Mesothelial cell of epicardium (in vitro differentiated cells): ENCODE measurements at places on chromosomes 5 and 9.
A peak's percentile ranks its signal among the peaks of the same experiment; 100 is the strongest.

DNA sequence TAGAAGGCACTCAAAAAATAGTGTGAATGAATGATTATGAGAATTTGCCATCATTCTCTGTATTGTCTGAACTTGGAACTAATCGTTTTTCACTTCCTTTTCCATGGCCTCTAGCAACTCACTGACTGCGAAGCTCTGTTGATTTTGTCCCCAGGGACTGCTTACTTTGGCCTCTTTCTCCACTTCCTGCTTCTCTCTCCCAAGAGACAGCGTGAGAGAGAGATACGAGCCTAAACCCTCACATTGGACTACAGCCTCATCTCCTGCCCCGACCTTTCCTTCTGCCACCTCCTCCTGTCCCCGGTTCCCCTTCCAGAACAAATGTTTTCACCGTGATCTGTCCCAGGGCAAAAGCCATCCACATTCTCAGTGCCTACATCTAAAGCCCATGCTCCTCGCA lies 300.8 kb upstream of the PANK3 start:
- no peak overlapping the region for H3K4me3 ChIP-seq
- H3K4me1 ChIP-seq = peaks cover 57% of the 10 kb centered on the region

- H3K36me3 ChIP-seq = no peaks in the 10 kb centered on the region
- H3K4me3 ChIP-seq = no peak overlapping the region
- H3K27me3 ChIP-seq = peaks cover 78% of the 10 kb centered on the region
- H3K4me1 ChIP-seq = no peaks in the 10 kb centered on the region
Measured at GRCh38 chr9:133619791-133620190, 10.6 kb upstream of the FAM163B start.

DNA sequence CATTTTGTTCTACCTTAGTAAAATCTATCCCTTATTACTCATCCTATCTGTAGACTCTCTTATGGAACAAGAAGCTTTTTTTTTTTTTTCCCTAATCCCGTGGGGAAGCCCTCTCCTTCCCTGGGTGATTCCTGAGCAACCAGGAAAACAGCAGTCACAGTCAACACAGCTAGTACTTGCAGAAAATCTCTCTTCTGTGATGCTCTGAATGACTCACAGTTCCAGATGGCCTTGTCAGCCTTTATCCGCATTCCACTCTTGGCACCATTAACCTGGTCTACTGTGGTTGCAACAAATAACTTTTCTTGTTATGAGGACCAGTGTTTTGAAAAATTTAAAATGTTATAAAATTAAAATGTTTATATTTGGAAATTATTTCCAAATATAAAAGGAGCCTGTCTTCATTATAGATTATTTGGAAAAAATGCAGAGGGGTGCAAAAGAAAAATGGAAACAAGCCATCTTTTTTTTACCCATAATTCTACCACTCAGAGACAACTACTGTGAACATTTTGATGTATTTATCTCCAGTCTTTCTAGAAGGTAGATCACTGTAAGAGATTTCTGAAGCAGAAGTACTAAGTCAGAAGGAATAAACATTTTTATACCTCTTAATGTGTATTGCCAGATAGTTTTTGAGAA lies 486.7 kb downstream of the RAB3C start:
- no peak overlapping the region for H3K4me3 ChIP-seq
- no peak overlapping the region for H3K27ac ChIP-seq
- peaks cover 5% of the 10 kb centered on the region for H3K4me1 ChIP-seq
- peaks cover 5% of the 10 kb centered on the region for H3K36me3 ChIP-seq
- H3K27me3 ChIP-seq = no peaks in the 10 kb centered on the region
- no peak for DNase-seq

DNA sequence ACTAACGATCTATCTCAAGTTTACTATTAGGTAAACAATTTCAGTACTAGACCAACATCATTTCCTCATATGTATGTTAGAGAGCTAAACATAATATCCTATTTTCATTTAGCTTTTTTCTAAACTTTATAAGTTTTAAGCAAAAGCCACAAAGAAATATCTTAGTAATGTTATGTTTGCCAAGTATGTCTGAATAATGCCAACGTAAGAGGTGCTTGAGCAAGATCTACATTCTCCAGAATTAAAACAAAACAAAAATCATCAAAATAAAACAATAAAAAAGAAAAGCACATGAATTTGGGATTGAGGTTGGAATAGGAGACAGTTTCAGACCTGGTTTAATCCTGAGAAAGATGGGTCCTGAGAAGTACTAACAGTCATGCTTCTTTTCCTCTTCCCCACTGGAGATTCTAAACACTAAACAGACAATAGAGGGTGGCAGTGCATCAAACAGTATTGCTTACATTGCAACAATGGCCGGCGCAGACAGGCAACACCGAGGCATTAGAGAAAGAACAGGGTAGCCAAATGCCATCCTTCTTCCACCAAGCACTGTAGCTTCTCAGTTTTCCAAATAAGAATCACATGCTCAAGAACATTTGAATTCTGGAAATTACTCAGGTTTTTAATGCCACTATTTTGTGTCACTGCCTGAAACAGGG lies 33.6 kb downstream of the CSNK1A1 start:
- peaks cover 8% of the 10 kb centered on the region for H3K36me3 ChIP-seq
- H3K27me3 ChIP-seq = no peaks in the 10 kb centered on the region
- H3K4me1 ChIP-seq = peaks cover 15% of the 10 kb centered on the region
- no peak for DNase-seq

GRCh38 chr9:137448602-137448962 lies 7.4 kb upstream of the ENTPD8 start:
- peaks cover 3% of the 10 kb centered on the region for H3K36me3 ChIP-seq
- H3K27me3 ChIP-seq = peaks cover 3% of the 10 kb centered on the region
- DNase-seq = peak; percentile 14
- peaks cover 5% of the 10 kb centered on the region for H3K4me1 ChIP-seq
- H3K4me3 ChIP-seq = no peak overlapping the region

- H3K4me3 ChIP-seq = no peak overlapping the region
- no peak overlapping the region for H3K27ac ChIP-seq
- no peaks in the 10 kb centered on the region for H3K27me3 ChIP-seq
- H3K36me3 ChIP-seq = no peaks in the 10 kb centered on the region
- peaks cover 8% of the 10 kb centered on the region for H3K4me1 ChIP-seq
Measured at GRCh38 chr9:85136987-85137386, 467.5 kb downstream of the NTRK2 start.

GRCh38 chr9:74773886-74774479 lies 113.7 kb downstream of the TRPM6 start:
- H3K27ac ChIP-seq = no peak overlapping the region
- peaks cover 2% of the 10 kb centered on the region for H3K4me1 ChIP-seq
- peak; percentile 35 for DNase-seq
- H3K36me3 ChIP-seq = no peaks in the 10 kb centered on the region

GRCh38 chr9:107784235-107784958 lies 294.8 kb upstream of the KLF4 start:
- H3K4me3 ChIP-seq = no peak overlapping the region
- no peaks in the 10 kb centered on the region for H3K4me1 ChIP-seq
- no peak for DNase-seq

- H3K4me3 ChIP-seq = no peak overlapping the region
- H3K27ac ChIP-seq = no peak overlapping the region
- H3K27me3 ChIP-seq = no peaks in the 10 kb centered on the region
- DNase-seq = no peak
- peaks cover under 1% of the 10 kb centered on the region for H3K4me1 ChIP-seq
Measured at GRCh38 chr9:14686168-14686567, 7.1 kb downstream of the ZDHHC21 start.

GRCh38 chr5:131423056-131423455 lies 159.2 kb downstream of the CDC42SE2 start:
- peaks cover 15% of the 10 kb centered on the region for H3K4me1 ChIP-seq
- no peak overlapping the region for H3K4me3 ChIP-seq
- H3K27me3 ChIP-seq = no peaks in the 10 kb centered on the region
- H3K36me3 ChIP-seq = peaks cover 5% of the 10 kb centered on the region
- no peak overlapping the region for H3K27ac ChIP-seq

DNA sequence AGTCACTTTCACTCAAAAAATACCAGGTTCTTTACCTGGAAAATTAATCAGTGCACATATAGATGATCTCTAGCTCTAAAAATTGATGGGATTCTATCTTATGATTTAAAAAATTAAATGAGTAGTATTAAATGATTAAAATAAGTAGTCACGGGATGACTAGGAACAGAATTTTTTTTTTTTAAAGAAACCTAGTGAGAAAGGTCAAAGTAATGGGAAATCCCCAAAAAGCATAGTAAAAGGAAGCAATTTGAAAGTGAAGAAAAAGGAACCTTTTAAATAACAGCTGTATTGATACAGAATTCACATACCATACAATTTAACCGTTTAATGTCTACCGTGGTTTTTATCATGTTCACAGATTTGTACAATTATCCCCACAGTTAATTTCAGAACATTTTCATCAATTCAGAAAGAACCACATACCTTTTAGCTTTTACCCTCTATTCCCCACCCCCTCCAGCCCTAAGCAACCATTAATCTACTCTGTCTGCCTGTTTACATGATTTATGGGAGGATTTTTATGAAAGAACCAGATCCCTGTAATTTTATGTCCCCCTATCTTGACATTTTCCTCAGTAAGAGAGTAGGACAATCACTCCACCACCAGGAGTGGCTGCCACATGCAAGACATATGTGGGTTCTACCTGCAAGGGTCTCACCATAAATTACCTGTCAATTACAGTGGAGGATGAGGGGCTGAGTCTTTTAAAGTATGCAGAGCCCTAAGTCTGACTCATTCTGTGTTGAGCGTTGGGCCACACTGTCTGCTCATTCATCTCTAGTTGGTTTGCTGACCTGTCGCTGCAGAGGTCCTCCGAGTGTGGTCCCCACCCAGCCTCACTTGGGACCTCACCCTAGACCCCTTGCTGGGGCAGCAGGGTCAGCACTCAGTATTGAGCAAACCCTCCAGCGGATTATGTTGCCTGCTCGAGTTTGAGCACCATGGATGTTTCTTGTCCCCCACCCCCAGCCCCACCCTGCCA lies 16.0 kb downstream of the ANKRD33B start:
- no peaks in the 10 kb centered on the region for H3K27me3 ChIP-seq
- H3K36me3 ChIP-seq = no peaks in the 10 kb centered on the region
- DNase-seq = no peak

DNA sequence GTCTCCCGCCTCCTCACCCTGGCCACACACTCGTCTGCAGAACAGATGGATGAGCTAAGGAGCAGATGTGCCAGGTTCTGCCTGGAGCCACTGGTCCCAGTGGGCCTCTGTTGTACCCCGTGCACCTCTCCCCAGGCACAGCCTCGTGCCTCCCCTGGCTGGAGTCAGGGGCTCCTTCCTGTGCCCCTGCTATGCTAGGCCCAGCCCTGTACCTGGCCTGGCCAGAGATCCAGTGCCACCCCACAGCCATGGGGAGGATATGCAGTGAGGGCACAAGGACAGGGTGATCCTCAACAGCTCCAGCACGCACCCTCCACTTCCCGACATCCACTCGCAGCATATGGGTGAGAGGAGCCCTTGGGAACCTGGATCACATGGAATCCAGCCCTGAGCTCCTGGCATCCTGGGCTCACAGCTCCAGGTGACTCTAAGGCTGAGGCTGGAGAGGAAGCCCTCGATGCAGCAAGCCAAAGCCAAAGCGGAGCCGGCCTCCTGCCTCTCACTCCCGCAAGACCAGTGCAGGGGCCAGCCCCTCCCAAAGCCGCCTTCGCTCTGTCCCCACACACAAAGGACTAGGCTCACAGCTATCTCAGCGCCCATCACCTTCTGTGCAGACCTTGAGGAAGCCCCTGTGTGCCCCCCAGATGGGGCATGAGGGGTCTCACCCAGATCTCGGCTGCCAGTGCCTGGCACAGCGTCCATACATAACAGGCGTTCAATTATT lies 23.7 kb upstream of the ADAMTS2 start:
- H3K27ac ChIP-seq = no peak overlapping the region
- H3K4me1 ChIP-seq = no peaks in the 10 kb centered on the region
- peaks cover 2% of the 10 kb centered on the region for H3K27me3 ChIP-seq
- no peaks in the 10 kb centered on the region for H3K36me3 ChIP-seq
- no peak overlapping the region for H3K4me3 ChIP-seq

- peaks cover 61% of the 10 kb centered on the region for H3K4me1 ChIP-seq
- no peak for DNase-seq
- no peak overlapping the region for H3K4me3 ChIP-seq
- H3K27me3 ChIP-seq = no peaks in the 10 kb centered on the region
- peak overlapping the region; percentile 5 for H3K27ac ChIP-seq
Measured at GRCh38 chr5:151781201-151781600, 9.4 kb downstream of the G3BP1 start.

DNA sequence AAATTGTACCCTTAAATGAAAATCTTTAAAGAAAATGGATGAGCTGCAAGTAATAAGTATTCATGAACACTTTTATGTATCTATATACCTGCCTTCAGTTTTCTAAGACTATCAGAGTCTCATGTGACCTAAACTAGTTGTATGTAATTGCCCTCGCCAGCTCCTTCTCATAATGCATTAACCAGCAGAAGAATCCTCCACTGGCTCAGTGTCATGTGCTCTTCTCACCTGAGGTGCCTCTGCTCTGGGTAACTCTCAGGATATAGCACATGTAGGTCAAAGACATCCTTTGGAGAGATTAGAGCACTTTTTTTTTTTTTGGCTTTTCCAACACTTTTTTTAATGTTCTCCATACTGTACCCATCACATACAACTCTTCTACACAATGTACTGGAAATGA lies 183.7 kb upstream of the GNA14 start:
- no peak overlapping the region for H3K27ac ChIP-seq
- no peaks in the 10 kb centered on the region for H3K36me3 ChIP-seq
- no peak overlapping the region for H3K4me3 ChIP-seq
- no peaks in the 10 kb centered on the region for H3K27me3 ChIP-seq
- DNase-seq = no peak

DNA sequence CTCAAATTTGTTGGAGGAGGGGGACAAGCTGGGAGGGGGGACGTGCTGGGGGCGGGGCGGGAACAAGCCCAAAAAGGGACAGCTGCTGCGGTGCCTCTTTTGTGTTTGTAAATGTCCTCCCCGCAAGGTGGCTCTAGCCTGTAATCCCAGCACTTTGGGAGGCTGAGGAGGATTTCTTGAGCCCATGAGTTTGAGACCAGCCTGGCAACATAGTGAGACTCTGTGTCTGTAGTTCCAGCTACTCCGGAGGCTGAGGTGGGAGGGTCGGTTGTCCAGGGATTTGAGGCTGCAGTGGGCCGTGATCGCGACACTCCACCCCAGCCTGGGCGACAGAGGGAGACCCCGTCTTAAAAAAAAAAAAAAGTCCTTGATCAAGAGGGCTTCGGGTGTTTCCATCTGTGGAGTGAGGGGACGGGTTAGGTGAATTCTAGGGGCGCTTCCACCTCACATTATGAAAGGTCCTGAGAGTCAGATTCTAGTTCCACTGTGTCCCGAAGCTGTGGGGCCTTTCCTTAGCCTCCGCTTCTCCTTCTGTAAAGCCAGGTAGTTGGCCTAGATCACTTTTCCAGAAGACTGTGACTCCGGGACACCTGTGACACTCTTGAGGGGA lies 779 bp upstream of the CTNNA1 start:
- H3K36me3 ChIP-seq = peaks cover 26% of the 10 kb centered on the region
- peak overlapping the region; percentile 95 for H3K27ac ChIP-seq
- peaks cover 25% of the 10 kb centered on the region for H3K4me1 ChIP-seq
- peak overlapping the region; percentile 73 for H3K4me3 ChIP-seq
- H3K27me3 ChIP-seq = no peaks in the 10 kb centered on the region
- no peak for DNase-seq

DNA sequence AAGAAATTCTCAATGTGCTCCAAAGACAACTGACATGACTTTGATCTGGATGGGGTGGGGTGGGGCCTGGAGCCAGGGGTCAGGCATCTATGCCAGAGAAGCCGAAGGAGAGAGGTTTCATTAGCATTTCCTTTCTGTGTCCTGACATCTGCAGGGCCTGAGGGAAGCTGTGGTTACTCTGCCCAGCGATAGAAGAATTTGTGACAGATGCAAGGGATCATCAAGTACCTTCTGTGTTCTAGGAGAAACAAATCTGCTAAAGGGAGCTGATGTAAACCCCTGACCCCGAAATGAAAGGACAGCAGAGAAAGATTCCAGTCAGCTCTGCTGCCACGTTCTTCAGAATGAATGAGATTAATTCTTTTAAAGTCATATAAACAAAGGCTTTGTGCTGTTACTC lies 335.7 kb downstream of the PRELID2 start:
- H3K27me3 ChIP-seq = peaks cover 3% of the 10 kb centered on the region
- H3K4me1 ChIP-seq = peaks cover 9% of the 10 kb centered on the region
- no peaks in the 10 kb centered on the region for H3K36me3 ChIP-seq
- H3K27ac ChIP-seq = no peak overlapping the region
- H3K4me3 ChIP-seq = no peak overlapping the region
- no peak for DNase-seq
